ENCODE measurements at places on chromosomes 7 and 10.

GRCh38 chr7:155009570-155010157, 6.7 kb upstream of the PAXIP1 start:
- DNase-seq = peak; percentile 45

- DNase-seq = no peak
These were observed 369.5 kb downstream of the ABCA13 start for GRCh38 chr7:48540746-48541145.

- no peak for DNase-seq
These were observed 5.8 kb upstream of the ZNF22 start for GRCh38 chr10:44994752-44995530.

- DNase-seq = no peak
These were observed 42.7 kb downstream of the PRR15 start for GRCh38 chr7:29606287-29606721.

DNA sequence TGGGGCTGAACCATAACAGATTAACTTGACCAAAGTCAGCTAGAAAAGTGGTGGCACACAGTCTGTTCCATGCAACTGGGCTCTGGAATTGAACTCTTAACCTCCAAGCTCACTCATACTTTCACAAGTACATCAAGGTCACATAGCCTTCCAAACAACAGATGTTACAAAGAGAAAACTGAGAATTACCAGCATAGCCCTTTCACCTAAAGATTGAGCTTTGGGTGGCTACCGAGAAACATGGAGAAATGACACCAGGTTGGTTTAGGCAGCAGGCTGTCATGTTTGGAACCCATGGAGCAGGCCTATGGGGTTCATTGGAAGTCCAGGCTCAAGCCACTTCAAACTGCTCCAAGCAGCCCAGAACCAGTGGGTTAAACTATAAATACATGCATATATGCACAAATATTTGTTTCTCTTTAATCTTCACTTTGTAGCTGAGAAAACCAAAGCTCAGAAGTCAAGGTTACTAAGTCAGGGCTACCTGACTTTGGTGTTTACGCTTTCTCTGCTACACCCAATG, 59.1 kb downstream of the MALSU1 start:
- DNase-seq = no peak

DNA sequence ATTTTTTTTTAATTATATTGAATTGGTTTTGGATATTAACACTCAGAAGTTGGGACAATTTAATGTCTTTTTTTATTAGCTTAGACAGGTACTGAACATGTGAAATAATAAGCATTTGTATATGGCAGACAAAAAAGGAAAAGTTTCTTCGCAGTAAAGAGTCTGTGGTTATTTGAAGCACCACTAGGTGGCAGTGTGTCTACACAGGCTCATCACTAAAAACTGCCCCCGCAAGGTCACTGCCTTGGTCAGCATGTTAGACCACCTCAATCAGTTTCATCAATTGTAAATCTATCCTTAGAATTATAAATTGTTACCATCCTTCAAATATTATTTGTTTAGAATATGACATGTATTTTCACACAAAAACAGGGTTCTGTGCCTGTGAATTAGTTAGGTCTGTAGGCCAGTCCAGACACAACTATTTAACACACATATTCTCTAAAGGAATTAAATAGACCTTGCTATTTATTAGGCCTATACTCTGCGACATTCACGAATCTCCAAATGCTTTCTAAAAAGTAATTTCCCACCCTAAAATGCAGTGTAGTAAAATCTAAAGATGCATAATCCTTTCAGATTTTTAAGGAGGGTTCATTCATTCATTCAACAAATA, 17.0 kb downstream of the PNLIPRP3 start:
- peak; percentile 31 for DNase-seq

Measured in WTC11 (cell line).